ENCODE measurements at places on chromosomes 7 and 10.
A peak's percentile ranks its signal among the peaks of the same experiment; 100 is the strongest.

GRCh38 chr10:45451407-45451806 lies 77.4 kb downstream of the ALOX5 start:
- no peak for DNase-seq

- no peak for DNase-seq
Observed at GRCh38 chr10:118816471-118817168, 61.9 kb upstream of the CACUL1 start.

DNA sequence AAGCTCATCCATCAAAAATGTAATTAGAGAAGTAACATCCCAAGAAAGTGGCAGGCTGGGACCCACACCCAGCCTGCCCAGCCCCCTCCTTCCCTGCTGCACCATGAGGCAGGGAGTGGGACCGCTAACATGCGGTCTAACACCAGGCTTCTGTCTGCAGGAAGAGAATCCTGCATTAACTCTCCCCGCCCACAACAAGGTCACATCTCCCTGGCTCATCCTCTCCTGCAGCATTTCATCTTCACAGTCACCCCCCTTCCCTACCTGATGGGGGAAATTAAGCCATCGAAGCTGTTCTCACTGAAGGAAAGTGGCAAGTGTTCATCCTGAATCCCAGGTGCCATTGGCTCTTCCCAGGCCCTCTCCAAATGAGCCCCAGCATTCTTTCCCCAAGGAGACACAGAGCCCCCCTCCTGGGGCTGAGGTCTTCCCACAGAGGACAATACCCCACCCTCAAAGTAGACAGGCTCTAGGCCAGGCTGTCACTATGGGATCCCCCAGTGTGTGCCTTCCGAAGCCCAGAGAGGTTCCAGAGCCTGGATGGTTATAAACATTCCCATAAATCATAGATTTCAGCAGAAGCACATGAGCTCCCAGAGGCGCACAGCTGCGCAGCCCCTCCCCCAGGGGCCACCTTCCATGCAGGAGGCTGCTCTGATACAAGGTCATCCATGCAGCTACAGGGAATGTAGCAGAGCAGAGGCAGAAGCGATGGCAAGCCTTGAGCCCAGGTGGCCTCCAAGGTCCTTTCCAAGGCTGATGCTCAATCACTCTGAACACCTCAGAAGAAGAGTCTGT lies 148.0 kb downstream of the OAT start:
- no peak for DNase-seq

DNA sequence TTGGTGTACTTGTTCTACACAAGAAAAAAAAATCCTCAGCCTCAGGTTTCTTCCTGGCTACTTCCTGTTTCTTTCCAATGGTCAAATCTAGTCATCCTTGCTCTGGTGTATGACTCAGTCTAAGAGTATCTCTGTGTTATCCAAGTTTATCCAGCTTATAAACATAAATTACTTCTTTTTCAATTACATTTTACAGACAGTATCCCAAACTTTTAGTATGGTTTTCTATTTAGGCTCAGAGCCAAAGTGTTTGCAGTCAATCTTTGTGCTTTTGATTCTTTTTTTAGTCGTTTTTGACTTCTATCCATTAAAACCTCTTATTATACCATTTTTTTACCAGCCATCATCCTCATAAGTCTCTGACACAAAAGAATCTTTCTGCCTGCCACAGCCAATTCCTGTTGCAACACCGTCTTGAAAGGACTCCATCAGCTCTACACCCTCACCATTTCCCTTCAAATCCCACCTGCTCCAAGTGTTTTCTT lies 294.6 kb downstream of the PTEN start:
- DNase-seq: no peak

DNA sequence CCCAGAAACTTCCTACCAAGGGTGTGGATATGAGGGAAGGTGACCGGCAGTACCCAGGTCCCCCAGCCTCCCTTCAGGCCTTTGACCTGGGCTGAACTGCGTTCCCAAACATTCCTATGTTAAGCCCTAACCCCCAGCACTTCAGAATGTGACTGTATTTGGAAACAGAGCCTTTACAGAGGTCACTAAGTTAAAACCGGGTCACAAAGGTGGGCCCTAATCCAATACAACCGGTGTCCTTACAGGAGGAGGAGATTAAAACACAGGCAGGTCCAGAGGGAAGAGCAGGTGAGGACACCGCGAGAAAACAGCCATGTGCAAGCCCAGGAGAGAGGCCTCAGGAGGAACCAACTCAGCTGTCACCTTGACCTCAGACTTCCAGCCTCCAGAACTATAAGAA lies 28.0 kb downstream of the GRB10 start:
- no peak for DNase-seq

DNA sequence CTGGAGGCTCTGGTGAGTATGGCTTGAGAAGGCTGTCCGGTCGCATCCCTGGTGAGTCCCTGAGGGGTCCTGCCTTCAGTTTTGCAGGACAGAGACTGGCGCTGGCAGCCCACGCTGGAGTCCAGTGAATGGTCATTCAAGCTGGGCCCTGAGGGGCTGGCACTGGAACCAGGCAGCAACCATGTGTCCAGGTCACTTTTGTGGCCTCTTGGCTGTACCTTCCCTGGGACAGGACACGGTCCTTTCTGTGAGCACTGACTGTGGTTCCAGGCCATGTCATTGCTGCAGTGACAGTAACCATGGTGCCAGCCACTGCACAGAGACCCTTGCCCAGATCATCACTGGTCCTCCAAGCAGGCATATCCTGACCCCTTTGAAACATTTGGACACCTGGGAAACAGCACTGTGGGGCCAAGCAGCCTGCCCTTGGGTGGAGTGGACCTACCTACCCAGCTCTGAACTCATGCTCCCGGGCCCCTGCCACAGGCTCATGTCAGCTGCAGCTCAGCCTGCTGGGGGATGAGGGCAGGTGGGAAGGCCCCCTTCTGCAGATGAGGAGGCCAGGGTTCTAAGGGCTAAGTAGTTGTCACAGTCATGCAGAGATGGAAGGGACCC lies 72.1 kb downstream of the ADCY1 start:
- no peak for DNase-seq

GRCh38 chr10:49351669-49352068 lies 44.2 kb downstream of the DRGX start:
- no peak for DNase-seq

DNA sequence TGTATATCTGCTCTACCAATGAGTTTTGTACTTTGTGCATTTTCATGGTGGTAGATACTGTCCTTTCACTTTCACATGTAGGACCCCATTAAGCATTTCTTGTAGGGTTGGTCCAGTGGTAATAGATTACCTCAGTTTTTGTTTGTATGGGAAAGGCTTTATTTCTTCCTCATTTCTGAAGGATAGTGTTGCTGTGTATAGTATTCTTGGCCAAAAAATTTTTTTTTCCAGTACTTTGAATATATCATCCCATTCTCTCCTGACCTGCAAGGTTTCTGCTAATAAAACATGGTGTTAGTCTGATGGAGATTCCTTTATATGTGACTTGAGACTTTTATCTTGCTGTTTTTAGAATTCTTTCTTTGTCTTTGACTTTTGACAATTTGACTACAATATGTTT lies 12.0 kb downstream of the GIMAP8 start:
- no peak for DNase-seq

GRCh38 chr7:98922392-98923187 lies 44.3 kb downstream of the TRRAP start:
- no peak for DNase-seq

GRCh38 chr7:27166531-27167505 lies 1.5 kb upstream of the HOXA9 start:
- DNase-seq: no peak

- no peak for DNase-seq
Observed at GRCh38 chr7:75649462-75649861, 89.3 kb downstream of the HIP1 start.

GRCh38 chr10:74165530-74165901 lies 14.5 kb downstream of the ADK start:
- DNase-seq: no peak

GRCh38 chr10:52818019-52818418 lies 45.4 kb upstream of the MBL2 start:
- DNase-seq: no peak

- no peak for DNase-seq
Observed at GRCh38 chr7:159010937-159011721, 133.5 kb downstream of the VIPR2 start.

DNA sequence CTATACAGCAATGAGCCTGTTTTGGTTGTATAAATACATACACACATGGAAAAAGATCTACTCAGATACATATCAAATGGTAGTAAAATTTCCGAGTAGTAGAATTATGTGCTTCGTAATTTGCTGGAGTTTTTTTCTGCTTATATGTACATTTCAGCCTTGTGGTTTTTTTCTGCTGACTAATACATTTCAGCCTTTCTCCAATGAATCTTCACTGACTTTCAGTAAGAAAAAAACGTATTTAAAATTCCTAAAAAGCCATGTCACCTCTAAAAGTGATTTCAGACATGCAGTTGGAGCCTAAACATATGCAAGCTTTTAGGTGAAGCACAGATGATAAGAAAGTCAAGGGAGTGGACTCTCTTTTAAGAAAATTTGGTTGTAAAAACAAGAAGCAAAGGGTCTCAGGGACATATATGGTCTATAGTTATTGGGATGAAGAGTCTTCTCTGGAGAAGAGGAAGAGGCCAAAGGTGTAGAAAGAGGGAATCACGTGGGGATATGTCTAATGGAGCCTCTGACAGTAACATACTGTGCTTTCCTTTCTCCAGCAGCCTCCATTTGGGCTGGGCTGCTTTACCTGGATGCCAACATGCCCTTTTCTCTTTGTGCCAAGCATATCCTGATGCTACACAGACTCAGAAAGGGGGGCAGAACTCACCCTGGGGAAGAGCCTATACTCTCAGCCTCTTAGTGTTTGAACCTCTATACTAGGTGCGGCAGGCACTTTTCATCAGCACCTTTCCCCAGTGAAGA lies 2.4 kb downstream of the AMPH start:
- DNase-seq: no peak

DNA sequence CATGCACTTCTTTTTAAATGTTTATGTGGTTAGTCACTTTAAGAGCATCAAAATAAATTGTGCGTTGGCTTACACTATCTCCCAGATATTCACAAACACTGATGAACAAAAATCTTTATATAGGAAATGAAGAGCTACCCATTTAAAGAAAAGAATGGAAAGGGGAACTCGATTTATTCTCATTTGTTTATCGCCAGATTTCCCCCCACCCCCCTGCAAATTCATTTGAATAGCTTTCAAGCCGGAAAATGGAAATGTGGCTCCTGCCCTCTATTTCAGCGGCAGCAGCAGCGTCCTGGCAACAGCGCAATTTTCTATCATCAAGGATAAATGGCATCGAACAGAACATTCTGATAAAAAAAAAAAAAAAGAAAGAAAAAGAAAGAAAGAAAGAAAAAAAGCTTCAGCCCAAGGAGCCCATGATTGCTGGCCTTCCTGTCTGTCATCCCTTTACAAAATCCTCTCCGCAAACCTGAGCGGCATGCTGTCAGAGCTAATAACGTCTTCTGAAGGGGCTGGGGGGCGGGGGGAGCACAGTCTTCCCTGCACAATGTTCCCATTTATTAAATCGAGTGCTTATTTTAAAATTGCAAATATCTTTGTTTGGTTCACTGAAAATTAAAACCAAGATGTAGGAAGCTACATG lies 13.7 kb upstream of the DLX6 start:
- no peak for DNase-seq

DNA sequence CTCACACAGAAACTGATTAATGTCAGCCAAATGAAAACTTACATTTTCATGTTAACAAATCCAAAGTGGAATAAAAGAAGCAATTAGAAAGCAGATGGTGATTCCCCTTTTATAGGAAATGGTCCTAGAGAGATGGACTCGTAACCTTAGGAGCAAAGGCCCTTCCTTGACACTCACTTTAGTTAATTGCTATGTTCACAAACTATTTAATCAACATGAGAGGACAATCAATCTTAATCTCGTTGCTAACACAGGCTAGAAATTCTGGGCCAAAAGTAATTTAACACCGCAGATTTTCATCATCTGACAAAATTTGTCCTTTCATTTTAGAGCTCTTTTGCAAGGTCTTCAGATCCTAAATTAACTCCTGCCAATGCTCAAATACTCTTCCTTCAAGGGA lies 64.0 kb upstream of the DNAJB12 start:
- no peak for DNase-seq

GRCh38 chr10:51744235-51745000 lies 45.0 kb upstream of the CSTF2T start:
- no peak for DNase-seq

DNA sequence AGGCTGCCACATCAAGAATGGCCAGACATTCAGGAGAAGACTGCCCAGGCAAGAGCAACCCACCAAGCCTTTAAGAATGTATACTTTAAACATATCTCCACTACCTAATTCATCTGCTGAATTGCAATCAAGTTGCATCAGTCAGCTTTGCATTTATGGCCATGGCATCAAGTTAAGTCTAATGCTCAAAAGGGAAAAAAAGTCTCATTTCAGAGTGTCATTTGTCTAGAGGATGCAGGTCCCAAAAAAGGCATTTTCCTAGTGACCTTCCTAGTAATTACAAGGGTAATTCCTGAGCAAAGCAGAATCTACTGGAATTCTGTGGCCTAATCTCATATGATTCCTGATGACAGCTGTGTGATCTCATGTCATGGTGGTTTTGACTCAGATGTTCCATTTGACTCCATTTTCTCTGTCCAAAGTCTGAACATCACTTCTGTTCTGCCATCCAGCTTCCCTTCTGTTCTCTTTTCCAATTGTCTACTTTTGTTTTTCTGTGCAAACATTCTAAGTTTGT lies 7.3 kb upstream of the CABCOCO1 start:
- no peak for DNase-seq

- DNase-seq: peak; percentile 5
Observed at GRCh38 chr7:77940647-77941046, 142.1 kb downstream of the PHTF2 start.

GRCh38 chr7:35253710-35254495 lies at the start of gene TBX20:
Gene TBX20 (minus strand): TSS chr7:35254100. CDS start chr7:35253620, 480 bp downstream.
- peak; percentile 52 for DNase-seq

GRCh38 chr7:98120559-98120958 lies 13.9 kb downstream of the LMTK2 start:
- DNase-seq: no peak

DNA sequence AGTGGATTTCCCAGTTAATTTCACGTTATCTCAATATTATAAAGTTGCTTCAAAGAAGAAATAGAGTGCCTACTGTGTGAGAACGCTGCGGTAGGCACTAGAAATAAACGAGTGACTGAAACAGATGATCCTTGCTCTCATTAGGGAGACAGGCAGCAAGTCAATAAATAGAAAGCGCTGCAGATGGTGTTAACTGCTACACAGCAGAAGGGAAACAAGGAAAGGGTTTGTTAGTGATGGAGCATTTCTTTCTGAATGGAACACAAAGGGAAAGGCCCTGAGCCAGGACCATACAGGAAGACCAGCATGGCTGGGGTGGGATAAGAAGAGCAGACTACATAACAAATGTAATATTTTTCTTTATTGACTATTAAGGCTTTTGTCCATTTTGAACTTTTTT lies 235.2 kb downstream of the MALRD1 start:
- no peak for DNase-seq

GRCh38 chr10:117731121-117731791 lies 188.7 kb downstream of the EMX2 start:
- no peak for DNase-seq

GRCh38 chr7:4931943-4932342 lies 27.0 kb downstream of the MMD2 start:
- DNase-seq: no peak
